Ascending aorta (tissue), 2 donors: ENCODE measurements at places on chromosomes 3 and 15.
A peak's percentile ranks its signal among the peaks of the same experiment; 100 is the strongest.

DNA sequence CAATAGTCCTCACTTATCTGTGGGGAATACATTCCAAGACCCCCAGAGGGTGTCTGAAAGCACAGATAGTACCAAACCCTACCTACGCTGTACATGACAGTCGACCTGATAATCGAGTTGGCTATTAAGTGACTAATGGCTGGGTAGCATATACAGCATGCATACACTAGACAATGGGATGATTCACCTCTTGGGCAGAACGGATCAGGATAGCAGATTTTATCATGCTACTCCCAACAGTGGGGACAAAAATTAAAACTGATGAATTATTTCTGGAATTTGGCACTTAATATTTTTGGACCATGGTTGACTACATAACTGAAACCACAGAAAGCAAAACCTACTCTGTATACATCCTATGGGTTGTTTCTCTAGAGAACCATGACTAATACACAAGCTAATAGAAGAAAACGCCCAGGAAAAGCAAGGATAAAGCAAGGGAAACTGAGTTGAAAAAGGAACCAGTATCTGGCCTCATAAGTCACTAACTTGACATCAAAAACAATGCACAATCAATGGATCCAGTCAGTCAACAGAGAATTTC, 15.5 kb downstream of the ATG3 start:
- no peak for DNase-seq

DNA sequence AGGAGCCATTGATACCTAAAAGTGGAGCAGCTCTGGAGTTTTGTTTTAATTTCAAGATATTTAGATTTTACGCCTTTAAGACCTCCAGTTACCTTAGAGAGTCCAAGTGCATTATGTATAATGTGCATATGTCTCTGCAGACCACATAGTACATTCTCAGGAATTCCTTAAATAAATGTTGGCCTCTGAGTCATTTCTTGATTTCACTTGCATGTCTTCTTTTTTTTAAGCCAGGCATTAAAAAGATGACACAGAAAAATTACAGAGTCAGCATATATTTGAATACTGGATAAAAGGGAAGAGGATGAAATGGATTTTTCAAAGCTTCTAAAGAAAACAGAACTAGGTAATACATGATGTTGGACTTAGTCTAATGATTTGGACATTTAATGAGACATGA, 125.2 kb downstream of the TMCO5A start:
- DNase-seq = no peak

- DNase-seq = no peak
These were observed 2.7 kb upstream of the DMXL2 start for GRCh38 chr15:51625236-51625635.

DNA sequence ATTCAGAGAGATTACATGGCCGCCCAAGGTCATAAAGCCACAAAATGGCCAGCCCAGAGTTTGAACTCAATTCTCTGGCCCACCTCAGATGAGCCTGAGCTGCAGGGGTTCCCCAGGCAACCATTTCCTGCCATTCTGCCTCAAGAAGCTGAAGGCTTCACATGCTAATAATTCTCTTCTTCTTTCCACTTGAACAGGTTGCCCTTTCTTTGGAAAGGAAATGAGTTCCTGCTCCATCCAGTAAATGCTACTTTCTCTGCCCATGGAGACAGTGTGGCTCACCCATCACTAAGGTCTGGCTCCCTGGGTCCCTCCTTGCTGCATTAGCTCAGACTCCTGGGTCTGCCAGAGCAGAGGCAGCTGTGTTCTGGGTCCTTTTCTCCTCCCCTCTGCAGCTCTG, 48.2 kb downstream of the TRIM42 start:
- DNase-seq = no peak

- DNase-seq = no peak
These were observed 89.7 kb downstream of the TP63 start for GRCh38 chr3:189720736-189721417.

GRCh38 chr3:119258915-119259314, 18.2 kb upstream of the B4GALT4 start:
- no peak for DNase-seq

DNA sequence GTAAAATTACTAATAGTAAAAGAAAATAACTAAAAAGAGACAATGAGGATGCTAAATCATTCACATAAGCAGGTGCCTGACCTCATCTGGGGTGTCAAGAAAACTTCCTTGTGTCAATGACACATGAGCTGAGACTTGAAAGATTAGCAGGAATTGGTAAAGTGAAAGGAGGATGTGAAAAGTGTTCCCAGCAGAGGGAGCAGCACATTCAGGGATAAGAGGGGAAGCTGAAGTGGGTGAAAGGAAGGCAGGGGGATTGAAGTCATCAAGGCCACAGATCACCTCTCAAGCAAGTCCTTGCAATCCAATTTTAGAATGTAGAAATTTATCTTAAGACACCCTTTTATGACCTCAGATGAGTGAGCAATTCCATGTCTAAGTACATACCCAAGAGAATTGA, 60.2 kb upstream of the ACP3 start:
- DNase-seq = no peak

DNA sequence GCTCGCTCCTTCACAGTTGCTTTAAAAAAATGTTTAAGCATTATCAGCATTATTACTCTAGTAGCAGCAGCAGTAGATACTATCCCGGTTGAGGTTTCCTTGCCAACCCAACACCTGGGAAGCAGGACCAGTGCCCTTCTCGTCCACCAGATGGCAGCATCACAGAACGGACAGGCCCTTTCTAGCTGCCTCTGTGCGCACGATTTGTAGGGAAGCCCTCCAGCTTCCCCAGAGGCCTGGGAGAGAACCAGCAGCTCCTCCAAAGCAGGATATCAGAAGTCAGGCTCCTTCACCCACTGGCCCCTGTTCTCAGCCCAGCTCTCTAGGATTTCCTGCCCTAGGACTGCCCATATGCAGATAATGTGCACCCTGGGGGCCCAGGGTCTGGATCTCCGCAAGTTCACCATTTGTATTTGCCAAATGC, 16.8 kb upstream of the ESYT3 start:
- DNase-seq = peak; percentile 84

GRCh38 chr3:28890373-28890772, 390.5 kb upstream of the RBMS3 start:
- no peak for DNase-seq

GRCh38 chr3:57910990-57911389, 97.2 kb upstream of the FLNB start:
- no peak for DNase-seq

DNA sequence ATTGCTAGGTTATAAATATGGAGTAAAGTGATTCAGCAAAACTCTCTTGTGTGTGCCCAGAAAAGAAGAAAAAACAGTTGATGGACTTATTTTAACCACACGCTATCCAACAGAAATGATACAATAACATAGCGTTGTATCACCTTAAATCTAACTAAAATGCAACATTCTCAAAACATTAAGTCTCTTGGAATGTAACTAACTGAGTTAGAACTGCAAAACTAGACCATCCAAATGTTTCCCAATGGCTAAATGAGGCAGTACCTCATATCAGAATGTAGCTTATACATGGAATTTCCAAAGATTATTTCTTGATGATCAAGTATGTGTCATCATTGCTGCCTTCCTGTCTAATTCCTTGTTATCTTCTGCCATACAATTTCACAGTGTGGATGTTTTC, 187.9 kb downstream of the CNTN3 start:
- DNase-seq = no peak

DNA sequence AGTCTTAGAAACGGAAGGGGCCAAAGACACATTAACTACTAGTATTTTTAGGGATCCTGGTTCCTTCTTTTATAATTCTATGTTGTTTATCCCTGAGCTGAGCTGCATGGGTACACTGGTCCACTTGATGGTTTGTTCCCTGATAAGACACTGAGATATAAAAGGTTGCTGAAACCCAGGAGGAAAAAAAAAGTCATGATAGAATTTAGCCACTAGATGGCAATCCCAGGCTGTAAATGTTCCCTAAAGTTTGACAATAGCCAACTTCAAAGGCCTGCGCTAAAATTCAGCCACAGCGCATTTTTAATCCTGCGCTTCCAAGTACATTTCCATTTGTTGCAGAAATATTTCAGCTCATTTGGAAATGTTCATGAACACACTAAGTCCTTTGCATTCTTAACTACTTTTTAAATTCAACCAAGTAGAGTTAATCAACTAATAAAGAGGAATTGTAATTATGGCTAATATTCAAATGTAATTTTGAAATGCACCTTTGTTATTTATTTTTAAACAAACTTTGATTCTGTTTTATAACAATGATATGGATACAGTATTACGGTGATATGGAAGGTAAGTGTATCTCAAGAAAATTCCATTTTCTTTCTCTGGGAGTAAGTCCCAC, 249.3 kb upstream of the FEZF2 start:
- no peak for DNase-seq

- no peak for DNase-seq
These were observed 44.7 kb upstream of the LIPC start for GRCh38 chr15:58387130-58387529.

- DNase-seq = no peak
These were observed 98.2 kb downstream of the OSBPL10 start for GRCh38 chr3:31882895-31883294.

DNA sequence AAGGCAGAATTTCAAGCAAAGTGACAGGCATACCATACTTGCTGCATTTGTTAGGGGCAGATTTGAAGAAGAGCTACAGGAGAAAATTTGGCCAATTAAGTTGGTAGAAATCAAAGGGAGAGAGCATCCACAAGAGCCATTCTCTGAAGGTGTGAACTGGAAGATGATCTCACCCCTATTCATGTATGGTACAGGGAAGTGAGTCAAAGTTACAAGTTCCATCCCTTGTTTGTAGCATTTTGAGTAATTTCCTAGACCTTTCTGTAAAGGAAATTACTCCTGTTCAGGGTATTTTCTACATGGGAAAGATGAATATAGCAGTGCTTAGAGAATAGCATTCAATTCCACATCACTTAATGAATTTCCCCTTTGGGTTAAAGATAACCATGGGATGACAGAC, 28.4 kb downstream of the TTC14 start:
- DNase-seq = no peak

DNA sequence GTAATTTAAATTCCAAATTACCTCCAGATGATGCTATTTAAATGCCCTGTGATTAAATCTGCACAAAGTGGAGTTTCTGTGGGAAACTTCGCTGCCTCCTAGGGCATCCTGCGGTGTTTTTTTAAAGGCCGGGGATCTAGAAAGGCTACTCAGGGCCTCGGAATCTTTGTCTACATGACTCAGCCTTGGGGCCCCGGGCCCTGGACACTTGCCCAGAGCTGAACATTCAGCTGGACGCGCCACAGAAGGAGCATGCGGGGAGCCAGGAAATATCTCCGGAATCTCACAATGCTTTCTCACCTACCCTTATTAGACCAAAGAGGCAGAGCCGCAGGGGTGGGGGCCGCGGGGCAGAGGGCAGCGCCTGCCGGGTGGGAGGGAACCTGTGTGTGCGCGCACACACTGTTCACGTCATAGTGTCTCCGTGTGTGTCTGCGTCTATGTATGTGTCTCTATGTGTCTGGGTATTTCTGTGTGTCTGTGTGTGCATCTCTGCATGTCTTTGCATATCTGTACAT, 145.5 kb upstream of the TPM1 start:
- DNase-seq = peak; percentile 97

DNA sequence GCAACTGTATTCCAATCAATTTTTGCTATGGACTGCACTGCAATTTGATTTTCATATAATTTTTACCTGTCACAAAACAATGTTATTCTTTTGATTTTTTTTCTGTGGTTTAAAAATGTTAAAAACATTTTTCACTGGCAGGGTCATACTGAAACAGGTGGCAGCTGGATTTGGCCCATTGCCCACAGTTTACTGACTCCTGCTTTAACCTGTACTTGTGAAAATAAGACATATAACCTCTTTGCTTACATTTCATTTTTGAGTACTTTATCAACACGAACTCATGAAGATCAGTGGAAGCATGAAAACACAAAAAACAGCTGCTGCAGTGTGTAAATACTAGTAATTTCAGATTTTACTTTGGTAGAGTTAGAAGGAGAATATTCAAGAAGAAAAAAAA, 313.1 kb downstream of the WDR72 start:
- DNase-seq = no peak

DNA sequence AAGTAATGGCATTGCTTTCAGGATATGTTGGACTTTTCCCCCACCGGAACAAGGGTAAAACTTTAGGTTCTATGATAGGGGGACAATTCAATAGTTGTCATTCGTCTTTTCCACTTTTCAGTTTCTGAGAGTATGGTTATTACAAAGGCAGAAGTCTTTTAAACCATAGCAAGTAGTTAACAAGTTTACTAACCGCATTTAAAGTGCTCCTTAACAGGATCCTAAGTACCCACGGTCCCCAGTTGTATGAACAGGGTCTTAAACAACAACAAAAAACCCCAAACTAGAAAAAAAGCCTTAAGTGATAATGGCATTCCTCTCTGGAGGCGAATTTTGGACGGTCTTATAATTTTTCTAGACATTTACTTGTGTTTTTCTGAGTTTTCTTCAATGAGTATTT, 831 bp downstream of the IFT57 start:
- no peak for DNase-seq

DNA sequence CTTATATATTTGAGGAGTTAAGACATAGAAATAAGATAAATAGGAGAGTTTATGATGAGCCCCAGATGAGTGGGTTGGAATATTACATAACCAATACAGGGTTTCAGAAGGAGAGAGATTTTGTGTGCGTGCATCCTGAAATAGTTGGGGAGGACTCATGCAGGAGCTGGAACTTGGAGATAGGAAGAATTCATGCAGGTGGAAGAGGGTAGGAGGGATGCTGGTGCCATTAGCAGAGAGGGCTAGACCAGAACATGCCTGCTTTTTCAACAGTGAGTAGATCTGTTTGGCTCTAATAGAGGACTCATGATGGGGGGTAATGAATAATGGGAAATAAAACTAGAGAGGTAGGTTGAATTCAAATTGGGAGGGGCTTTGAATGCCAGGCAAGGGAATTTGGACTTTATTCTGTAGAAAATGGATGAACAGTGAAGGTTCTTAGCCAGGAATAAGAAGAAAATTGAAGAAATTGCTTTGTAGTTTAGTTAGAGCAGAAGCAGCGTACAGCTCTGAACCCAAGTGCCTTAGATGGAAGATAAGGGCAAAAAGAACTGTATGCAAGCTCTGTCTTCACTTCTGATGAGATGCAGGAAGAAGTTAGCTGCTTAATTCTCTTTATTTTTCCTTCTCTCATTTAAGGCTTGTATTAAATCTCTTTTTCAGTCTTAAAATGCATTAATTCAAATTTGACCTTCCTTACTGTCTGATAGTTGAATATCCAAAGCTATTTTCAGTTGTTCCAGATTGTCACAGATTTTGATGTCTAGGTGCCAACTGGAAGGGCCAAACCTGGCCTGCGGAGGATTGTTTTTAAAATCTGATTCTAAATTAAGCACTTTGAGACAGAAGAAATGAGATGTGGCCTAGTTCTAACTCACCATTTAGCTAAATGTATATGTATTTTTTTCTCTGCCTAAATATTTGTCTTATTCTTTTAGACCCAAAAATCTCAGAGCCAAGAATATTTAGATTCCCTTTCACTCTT, 86.3 kb downstream of the PPM1L start:
- no peak for DNase-seq

DNA sequence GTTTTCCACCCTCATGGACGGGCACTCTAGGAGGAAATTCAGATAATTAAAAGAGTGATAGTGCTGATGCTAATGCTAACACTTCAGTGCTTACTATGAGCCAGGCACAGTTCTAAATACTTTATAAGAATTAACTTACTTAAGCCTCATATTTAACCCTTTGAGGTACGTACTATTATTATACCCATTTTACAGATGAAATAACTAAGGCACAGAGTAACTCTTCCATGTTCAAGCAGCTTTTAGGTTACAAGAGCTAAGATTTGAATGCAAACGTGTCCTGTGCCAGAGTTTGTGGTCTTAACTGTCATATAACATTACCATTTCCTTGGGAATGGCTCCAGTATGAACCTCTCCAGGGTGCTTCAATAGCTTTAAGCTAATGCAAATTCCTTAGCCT, 114.7 kb upstream of the PRR23C start:
- no peak for DNase-seq
